ENCODE measurements at places on chromosomes 1 and 21. TPM values are rescaled to one million over a fixed set of nuclear protein-coding genes. Genes with fewer than 3 reads are reported as not detected.

DNA sequence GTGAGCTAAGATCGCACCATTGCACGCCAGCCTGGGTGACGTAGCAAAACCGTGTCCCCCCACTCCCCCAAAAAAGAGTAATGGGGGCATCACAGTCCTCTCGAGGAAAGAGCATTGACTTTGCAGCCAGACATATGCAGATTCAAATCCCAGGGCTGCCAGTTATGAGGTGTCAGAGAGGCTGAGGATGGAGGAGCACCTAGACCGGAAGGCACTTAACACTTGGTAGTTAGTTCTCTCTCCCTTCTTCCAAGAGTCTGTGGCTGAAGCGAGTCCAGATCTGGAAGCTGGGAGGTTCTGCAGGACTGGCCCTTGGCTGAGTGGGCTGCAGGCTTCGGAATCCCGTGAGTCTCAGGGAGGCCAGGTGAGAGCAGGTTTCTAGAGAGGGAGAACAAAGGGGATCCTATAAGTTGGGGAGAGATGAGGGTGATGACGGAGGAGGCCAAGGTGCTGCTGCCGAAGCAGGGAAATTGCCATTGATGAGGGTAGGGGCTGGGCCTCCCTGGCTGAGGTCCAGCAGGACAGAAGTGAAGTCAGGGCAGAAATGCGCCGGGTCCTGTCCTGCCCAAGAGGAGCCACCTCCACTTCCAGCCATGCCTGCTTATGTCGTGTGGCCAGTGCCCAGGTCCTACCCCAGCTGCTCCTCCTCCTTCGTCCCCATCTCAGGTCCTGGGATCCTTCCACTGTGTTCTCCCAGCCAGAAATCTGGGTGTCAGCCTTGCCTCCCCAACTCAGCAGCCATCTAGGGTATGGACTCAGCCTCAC is 13.3 kb upstream of the SPOCD1 start:
- no peak for DNase-seq

The MXRA8 gene
- 219 TPM for polyA plus RNA-seq

The DENND2C gene
- polyA plus RNA-seq = 4.3 TPM

DNA sequence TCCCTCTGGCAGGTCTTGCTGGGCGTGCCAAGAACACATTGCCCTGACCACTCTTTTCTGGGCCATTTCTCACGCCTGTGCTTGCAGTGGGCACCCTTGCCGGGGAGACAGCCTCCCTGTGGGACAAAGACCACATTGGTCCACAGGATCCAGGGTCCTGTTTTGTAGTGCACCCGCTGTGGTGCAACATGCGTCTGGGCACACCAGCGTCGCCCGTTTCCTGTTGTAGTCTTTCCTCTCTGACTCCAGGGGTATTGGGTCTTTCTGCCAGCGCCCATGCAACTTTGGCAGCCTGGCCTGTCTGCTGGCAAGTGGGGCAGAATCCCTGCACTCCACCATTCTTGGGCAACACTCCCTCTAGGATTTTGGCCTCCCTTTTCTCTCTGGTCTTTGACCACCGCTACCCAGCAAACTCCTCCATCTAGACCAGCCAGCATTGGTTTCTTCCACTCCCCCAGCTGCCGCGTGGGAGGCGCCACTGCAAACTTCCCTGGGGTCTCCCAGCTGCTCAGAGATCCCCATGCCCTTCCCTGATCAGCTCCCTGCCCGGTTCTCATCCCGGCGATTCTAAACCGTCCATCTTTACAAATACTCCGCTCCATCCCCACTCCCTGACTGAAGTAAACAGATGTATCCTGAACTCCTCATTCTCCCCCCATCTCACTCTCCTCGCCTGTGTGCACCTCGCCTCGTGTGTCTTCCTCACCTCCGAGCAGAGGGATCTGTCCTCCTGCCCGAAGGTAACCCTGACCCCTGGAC is 1.2 kb upstream of the TPRG1L start:
- DNase-seq = no peak

GRCh38 chr1:217275655-217276398 is 355.1 kb downstream of the GPATCH2 start:
- no peak for DNase-seq

DNA sequence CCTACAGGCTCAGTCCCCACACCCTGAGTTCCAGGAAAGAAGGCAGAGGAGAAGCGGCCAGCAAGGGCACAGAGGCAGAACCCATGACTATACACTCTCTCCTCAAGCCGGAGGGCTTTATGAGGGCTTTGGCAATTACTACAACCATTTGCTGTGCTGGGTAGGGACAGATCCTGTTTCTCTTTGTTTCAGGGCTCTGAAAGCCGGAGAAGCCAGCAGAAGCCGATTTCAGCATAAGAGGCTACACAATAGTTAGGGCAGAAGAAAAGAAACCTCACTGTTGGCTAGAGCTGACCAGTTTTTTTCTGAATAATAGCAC is 13.9 kb downstream of the GPR3 start:
- no peak for DNase-seq

DNA sequence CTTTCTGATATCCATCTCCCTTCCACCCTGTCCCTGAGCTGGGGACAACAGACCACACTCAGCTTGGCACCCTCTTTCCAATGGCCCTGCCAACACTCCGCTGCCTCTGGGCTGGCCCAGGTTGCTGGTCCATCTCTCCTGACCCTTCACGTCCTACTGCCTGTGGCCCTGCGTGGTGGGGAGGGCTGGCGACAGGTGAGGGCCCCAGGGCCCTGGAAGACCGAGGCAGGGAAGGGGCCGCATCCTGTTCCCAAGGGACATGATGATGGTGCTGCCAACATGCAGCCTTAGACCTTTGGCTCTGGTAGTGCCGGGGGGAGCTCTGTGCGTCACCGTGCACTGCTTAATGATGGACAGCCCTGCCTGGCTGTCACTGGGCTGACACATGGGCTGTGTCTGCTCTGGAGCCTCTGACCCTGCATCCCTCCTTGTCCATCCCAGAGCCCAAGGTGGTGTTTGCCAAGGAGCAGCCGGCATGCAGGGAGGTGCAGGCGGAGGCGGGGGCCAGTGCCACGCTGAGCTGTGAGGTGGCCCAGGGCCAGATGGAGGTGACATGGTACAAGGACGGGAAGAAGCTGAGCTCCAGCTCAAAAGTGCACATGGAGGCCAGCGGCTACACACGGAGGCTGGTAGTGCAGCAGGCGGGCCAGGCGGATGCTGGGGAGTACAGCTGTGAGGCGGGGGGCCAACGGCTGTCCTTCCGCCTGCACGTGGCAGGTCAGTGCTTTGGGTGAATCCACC is 65.2 kb downstream of the OBSCN start:
- DNase-seq = no peak

- DNase-seq = no peak
These were observed 217.6 kb downstream of the ADGRL2 start for GRCh38 chr1:82018319-82018718.

GRCh38 chr1:65059930-65060538 is 88.0 kb upstream of the AK4 start:
- DNase-seq = no peak

The FAM89A gene
- polyA plus RNA-seq = 20.2 TPM

GRCh38 chr21:29238967-29239290 is 59.8 kb upstream of the BACH1 start:
- no peak for DNase-seq

DNA sequence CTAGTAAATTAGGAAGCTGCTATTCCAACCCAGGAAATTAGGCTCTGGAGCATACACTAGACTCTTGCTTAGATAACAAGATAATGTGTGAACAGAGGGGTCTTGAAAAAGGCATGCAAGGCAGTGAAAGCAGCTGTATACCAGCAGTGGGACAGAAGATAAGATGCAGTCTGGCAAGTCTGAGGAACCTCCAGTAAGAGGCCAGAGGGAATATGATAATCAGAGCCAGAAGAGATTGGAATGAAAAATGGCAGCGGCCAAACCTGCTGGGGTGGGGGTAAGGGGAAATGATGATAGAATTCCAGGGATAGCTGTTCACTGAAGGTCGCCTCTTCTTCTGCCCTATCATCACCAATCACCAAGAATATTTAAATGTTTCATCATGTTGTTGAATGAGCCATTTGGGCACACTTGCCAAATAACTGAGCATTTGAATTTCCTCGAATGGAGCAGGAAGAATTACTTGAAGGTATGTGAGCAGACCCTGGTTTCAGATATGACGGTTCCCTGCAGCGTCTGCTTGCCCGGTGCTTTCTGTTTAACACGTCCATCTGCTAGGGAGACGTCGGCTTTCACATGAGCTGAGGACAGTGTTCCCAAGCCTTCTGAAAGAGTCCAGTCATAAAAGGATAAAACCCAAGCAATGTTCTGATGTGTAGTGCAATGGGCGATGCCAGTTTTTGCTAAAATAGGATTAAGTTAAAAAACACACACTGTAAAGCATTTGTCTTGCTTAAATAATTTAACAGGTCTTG is 173.3 kb downstream of the RWDD3 start:
- no peak for DNase-seq

The IVL gene
- polyA plus RNA-seq = 0.27 TPM

The PLA2G2D gene
- polyA plus RNA-seq = 0.06 TPM

The SMPDL3B gene
- 11.7 TPM for polyA plus RNA-seq

- DNase-seq = no peak
These were observed 180.1 kb downstream of the EIF4G3 start for GRCh38 chr1:20996554-20996953.

- no peak for DNase-seq
These were observed 92.9 kb downstream of the C21orf91 start for GRCh38 chr21:17726047-17726829.

The PROK1 gene
- 0.60 TPM for polyA plus RNA-seq

The RAB3B gene
- polyA plus RNA-seq = 5.7 TPM

All from left renal cortex interstitium (tissue), 4 donors.